ENCODE measurements at places on chromosomes 11 and 22.

GRCh38 chr22:33677536-33677935 is 242.7 kb downstream of the LARGE1 start:
- DNase-seq, result no peak

DNA sequence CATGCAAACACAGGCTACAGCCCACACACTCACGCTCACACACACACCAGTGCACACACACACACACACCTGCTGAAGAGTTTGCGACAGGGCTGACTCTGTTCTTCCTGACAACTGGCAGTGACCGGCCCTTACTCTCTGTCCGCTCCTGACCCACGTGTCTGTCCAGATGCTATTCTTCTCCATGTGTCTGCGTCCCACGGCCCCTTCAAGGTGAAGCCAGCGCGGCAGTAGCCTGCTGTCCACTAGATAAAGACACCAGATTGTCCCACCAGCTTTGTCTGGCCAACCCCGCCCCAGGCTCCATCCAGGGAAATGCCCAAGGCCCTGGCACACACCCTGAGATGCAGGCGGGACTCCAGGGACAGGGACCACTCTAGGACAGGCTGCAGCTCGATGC is 713.9 kb downstream of the BRD1 start:
- no peak for DNase-seq

DNA sequence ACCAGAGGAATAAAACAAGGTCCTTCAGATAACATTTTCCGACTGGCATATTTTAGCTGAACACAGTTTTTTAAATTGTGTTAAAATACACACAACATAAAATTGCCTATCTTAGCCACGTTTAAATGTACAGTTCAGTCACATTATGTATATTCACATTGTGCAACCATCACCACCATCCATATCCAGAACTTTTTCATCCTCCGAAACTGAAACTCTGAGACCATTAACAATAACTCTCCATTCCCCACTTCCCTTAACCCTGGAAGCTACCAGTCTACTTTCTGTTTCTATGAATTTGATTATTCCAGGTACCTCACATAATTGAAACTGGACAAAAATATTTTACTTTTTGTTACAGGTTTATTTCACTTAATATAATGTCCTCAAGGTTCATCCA is 213.3 kb downstream of the ETS1 start:
- no peak for DNase-seq

- no peak for DNase-seq
Observed at GRCh38 chr22:17772958-17773605, 1.2 kb downstream of the BID start.

DNA sequence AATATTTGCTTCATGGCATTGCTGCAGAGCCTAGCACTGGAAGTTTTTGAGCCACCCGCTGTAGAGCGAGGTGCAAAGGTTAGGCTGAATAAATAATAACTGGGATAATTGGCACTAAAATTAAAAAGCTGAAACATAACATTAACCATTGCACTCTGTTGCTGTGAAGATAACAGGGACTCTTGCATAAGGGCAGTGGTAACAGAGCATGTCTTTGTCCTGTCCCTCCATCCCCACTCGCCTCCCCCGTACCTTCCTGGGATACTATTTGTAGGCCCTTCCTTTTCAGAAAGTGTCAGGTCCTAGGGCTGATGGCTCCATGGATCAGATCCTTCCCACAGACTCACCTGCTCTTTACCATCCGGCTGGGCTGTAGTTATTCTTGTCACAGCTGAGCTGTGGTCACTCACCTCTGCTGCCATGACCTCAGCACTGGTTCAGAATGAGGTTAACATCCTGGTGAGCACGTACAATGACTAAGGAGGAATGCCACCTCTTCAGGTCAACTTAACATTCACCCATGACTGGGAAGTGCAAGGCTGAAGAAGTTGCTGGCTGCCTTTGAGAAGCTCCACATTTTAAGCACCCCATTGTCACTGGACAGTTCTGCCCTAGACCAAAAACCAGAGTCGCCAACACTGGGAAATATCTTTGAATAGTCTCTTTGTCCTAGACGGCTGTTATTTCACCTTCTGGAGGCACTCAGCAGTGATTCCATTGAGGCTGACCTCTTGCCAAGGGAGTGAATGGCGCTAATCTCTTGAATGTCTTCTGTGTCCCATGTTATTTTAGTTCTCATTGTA is 103.2 kb upstream of the KIRREL3 start:
- no peak for DNase-seq

DNA sequence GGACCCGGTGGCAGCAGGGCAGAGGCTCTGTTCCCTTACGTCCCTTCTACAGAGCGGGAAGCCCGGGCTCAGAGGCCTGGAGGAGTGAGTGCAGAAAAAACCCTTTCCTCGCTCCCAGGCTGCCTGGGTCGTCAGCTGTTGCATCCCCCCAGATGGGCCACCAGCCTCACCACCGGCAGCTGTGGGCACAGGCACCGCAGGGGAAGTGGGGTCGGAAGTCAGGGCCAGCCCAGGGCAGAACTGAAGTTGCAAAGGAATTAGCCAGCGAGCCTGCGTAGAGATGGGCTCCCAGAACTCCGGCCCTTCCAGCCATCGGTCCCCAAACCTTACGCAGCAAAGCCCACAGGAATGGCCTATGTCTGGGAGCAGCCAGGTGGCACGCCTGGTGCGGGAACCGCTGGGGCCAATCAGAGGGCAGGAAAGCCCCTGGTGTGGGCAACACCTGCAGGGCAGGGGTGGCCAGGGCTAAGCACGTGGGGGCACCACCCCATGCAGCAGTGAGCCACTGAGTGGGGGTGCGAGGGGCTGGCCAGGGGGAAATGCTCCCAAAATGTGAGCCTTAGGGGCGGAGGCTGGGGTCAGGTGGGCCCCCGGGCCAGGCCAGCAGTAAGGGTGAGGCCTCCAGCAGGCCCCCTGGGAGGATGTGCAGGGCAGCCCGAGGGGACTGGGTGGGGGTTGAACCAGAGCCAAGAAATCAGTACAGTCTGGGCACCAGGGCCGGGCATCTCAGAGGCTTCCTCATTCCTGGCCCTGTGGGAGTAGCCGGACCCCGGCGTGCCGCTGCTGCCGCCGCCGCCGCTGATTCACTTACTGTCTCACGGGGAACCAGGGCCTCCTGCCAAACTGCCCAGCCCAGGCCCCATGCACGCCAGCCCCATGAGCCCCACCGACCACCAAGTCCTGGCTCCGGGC is 58.2 kb downstream of the WNT7B start:
- no peak for DNase-seq

- no peak for DNase-seq
Observed at GRCh38 chr22:29879753-29880152, 3.2 kb upstream of the MTMR3 start.

- DNase-seq, result no peak
Observed at GRCh38 chr11:125980436-125980835, 34.6 kb downstream of the VSIG10L2 start.

Measured in activated gamma-delta T cell (primary cell).